Fibroblast of skin of left quadriceps (primary cell): ENCODE measurements at places on chromosomes 4 and X.

- DNase-seq, result no peak
These were observed 821 bp downstream of the PLK4 start for GRCh38 chr4:127881563-127881864.

DNA sequence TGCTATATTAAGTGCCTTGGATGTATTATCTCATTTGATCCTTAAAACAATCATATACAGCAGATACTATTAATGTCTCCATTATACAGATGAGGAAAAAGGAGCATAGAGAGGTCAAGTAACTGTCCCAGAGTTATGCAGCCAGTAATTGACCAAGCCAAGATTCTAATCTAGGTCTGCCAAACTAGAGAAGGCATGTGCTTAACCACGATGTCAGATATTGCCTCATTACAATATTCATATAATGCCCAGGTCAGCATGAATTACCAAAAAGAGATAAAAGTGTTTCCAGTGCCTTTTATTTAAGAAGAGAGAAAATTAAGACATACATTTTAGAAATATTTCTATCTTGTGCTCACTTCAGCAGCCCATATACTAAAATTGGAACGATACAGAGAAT, 7.1 kb downstream of the ARHGEF6 start:
- DNase-seq, result no peak

- no peak for DNase-seq
These were observed 41.9 kb downstream of the BMP15 start for GRCh38 chrX:50952406-50952805.

- no peak for DNase-seq
These were observed 21.1 kb downstream of the CPLX1 start for GRCh38 chr4:804804-805203.

GRCh38 chrX:435536-436122, 48.9 kb upstream of the PPP2R3B start:
- DNase-seq, result no peak
